Osteocyte (in vitro differentiated cells): ENCODE measurements at places on chromosomes 3 and 15. TPM values are rescaled to one million over a fixed set of nuclear protein-coding genes. Genes with fewer than 3 reads are reported as not detected.

ZBTB47 gene
- 26.7 and 29.2 TPM in 2 replicates for total RNA-seq

DNA sequence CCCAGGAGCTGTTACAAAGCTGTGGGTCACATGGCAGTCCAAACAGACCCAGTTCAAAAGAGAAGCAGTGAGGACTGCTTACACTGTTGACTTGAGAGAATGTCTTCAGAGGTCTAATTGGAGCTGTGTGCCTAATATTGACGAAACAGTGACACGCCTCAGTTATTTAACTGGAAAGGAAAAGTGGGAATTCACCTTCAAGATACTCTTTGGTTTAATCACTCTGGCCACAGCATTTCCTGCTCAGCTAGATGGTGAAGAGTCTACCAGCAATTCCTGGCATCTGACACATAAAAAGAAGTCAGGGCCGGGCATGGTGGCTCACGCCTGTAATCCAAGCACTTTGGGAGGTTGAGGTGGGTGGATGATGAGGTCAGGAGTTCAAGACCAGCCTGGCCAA is 326.4 kb downstream of the SV2B start:
- H3K27ac ChIP-seq = no peak overlapping the region
- no peaks in the 10 kb centered on the region for H3K36me3 ChIP-seq
- no peaks in the 10 kb centered on the region for H3K27me3 ChIP-seq
- no peaks in the 10 kb centered on the region for H3K4me1 ChIP-seq
- no peak overlapping the region for H3K4me3 ChIP-seq

DNA sequence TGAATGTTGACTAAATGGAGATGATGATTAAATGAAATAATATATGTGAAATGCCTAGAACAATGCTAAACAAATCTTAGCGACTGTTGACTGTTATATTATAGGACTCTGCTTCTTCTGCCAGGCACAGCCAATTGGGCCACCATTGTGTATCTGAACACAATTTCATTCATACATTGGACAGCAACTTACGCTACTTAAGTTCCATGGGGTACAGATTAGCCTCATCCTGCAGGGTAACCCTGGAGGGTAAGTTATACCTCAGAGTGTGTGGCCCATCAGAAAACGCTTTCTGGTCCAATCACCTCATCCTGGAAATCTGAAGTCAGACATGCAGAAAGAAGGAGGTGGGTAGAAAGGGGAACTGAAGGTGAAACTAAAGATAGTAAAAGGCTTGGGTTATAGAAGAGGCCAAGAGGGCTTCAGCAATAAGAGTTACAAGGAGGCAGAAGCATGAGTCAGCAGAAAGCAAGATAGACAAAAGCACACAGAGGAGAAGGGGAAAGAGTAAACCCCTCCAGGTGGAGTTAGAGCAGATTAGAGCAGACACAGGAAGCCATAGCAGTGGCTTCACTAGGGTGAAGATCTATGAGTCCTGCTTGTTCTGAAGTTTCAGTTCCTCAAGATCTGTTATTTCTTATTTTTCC is 119.3 kb upstream of the SLC24A5 start:
- H3K27me3 ChIP-seq = peaks cover 7% of the 10 kb centered on the region
- no peaks in the 10 kb centered on the region for H3K36me3 ChIP-seq
- H3K4me3 ChIP-seq = no peak overlapping the region
- H3K4me1 ChIP-seq = peaks cover 15% of the 10 kb centered on the region
- no peak for DNase-seq

DNA sequence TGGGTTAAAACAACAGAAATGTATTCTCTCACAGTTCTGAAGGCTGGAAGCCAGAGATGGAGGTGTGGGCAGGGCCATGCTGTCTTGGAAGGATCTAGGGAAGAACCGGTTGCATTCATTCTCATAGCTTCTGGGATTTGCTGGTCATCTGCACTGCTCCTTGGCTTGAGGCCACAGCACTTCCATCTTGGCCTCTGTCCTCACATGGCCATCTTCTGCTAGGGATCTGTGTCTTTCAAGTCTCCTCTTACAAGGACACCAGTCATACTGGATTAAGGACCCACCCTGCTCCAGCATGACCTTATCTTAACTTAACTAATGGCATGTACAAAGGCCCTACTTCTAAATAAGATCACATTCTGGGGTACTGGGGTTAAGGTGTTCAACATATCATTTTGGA is 47.7 kb downstream of the RPLP1 start:
- H3K4me1 ChIP-seq = no peaks in the 10 kb centered on the region
- no peak overlapping the region for H3K4me3 ChIP-seq
- H3K36me3 ChIP-seq = no peaks in the 10 kb centered on the region
- H3K27me3 ChIP-seq = peaks cover 67% of the 10 kb centered on the region
- peak; percentile 46 for DNase-seq

- H3K27ac ChIP-seq = no peak overlapping the region
- no peaks in the 10 kb centered on the region for H3K27me3 ChIP-seq
- DNase-seq = no peak
- peaks cover 64% of the 10 kb centered on the region for H3K36me3 ChIP-seq
Measured at GRCh38 chr15:30956216-30957124, 35.0 kb downstream of the MTMR10 start.
